HFFc6 (cell line): ENCODE measurements at places on chromosomes 7 and 10. TPM values are rescaled to one million over a fixed set of nuclear protein-coding genes. Genes with fewer than 3 reads are reported as not detected.
A peak's percentile ranks its signal among the peaks of the same experiment; 100 is the strongest.

DNA sequence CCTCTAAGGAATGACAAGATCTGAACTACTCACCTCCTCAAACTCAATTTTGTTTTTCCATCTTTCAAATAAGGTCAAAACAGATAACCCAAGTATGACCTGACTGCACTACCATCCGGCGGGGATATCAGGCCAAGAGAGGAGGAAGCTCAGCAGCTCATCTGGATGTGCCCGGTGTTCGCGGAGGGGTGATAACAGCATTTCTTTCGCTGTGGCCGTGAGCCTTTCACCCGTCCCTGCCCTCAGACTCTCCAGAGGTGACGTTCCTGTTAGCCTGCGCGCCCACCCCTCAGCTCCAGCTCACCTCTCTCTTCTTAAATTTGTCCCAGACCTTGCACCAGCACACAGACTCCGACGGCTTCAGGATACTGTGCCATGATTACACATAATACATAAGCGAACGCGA lies 526 bp downstream of the ZNF248 start:
- DNase-seq, result peak; percentile 1

- peak; percentile 15 for DNase-seq
Measured at GRCh38 chr7:135169964-135170273, 588 bp downstream of the CYREN start.

GRCh38 chr7:127878791-127879190 lies 152.4 kb downstream of the LRRC4 start:
- DNase-seq, result no peak

GRCh38 chr10:54826994-54827560 lies 26.0 kb upstream of the PCDH15 start:
- no peak for DNase-seq

DNA sequence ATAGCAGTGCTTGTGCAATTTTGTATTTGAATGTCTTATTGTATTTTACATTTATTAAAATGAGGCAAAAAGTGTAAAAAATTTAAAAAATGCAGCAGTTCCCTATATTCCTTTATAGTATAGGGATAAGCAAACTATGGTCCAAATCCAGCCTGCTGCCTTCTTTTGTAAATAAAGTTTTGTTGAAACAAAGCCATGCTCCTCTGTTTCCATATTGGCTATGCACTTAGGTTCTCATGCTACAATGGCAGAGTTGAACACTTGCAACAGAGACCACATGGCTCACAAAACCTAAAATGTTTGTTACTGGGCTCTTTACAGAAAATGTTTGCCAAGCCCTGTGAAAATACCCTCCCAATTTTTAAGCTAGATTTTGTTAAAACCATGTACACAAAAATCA lies 50.1 kb downstream of the ARHGAP12 start:
- no peak for DNase-seq

DNA sequence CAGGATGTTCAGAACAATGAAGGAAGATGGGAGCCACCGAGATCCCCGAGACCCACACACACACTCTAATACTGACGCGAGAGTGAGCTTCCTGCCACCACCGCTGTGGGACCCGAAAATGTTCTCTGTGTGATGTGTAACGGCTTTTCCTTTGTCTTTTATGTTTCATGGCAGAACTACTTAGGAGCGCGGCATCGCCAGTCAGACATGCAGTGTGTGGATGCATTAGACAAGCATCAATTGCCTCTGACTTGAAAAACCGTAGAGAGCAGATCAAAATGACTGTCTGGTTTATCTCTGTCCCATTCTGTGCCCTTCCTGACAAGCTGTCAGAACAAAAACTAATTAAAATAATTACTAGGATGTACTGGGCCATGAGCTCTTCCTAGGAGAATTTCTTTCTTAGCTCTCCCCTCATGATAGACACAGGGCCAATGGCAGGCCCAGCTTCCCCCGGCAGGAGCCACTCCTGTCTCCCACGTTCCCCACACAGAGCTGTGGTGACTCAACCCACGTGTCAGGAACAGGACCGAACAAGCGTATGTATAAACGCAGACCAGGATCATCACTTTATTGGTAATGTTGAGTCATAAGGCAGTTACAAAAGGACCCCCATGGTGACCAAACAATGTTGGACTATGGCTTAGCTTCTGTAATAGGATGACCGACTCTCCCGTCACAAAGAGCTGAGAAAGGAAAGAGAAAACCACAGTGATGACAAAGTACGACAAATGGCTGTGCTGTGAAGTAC lies 705.0 kb downstream of the PARD3 start:
- DNase-seq, result peak; percentile 81

GRCh38 chr10:64873088-64873487 lies 1351.9 kb downstream of the REEP3 start:
- no peak for DNase-seq

- DNase-seq, result peak; percentile 47
Measured at GRCh38 chr7:132817949-132818348, 241.7 kb upstream of the PLXNA4 start.

DNA sequence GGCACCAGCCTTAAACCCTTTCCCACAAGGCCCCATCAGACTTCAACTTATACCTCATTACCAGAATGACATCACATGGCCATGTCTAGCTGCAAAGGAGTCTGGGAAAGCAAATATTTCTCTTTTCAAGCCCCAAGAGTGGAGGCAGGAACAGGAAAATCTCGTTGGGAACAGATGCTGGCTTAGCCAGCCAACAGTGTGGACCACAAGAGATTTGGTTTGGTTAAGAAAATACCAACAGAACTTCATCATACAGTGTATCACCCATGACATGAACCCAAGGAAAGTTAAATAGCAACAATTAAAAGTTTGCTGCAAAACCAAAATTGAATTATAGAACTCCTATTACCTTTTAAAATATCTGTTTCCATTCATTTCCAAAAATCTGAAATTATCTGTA lies 2.2 kb upstream of the MET start:
- DNase-seq, result no peak

- no peak for DNase-seq
Measured at GRCh38 chr7:157079116-157079515, 59.6 kb upstream of the UBE3C start.

Gene SYCE1
- not detected in 3 replicates for total RNA-seq

Gene MMD2
- total RNA-seq, result not detected in 3 replicates

Gene CXCL12
- total RNA-seq, result 109 to 212 TPM (median 112 TPM) in 3 replicates

Gene FOXP2
- total RNA-seq, result 0.41 TPM in 1 of 3 replicates, not detected in the others

Gene TAS2R40
- total RNA-seq, result not detected in 3 replicates

Gene CPXM2
- total RNA-seq, result not detected in 3 replicates
